BE2C (cell line): ENCODE measurements at places on chromosomes 11 and 22.

GRCh38 chr22:46053563-46054090 lies 76.7 kb upstream of the WNT7B start:
- DNase-seq = peak; percentile 82

DNA sequence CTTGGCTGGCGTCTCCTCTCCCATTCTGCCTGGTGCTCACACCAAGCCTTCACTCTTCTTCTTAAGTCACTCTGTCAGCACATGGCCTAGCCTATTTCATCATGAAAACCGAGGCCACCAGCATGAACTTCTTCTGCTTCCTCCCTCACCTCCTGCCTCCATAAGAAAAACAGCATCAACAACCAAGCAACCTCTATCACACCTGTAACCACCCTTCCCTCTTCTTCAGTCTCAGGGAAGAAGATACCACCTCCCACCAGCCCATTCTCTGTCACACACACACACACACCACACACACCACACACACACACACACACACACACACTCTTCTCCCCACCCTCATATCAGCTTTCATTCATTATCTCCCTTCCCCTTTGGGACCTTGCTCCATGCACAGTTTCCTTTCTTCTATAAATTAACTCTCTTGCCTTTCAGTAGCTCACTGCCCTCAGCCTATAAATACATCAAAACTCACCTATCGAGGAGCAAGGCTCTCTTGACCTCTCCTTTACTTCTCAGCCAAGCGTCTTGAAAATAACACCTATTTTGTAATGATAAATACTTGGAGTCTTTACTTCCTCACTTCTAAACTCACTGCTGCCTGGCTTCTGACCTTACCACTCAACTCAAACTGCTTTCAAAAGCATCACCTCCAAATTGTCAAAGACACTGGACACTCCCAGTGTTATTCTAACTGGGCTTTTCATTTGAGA lies 36.6 kb downstream of the SC5D start:
- DNase-seq = no peak

DNA sequence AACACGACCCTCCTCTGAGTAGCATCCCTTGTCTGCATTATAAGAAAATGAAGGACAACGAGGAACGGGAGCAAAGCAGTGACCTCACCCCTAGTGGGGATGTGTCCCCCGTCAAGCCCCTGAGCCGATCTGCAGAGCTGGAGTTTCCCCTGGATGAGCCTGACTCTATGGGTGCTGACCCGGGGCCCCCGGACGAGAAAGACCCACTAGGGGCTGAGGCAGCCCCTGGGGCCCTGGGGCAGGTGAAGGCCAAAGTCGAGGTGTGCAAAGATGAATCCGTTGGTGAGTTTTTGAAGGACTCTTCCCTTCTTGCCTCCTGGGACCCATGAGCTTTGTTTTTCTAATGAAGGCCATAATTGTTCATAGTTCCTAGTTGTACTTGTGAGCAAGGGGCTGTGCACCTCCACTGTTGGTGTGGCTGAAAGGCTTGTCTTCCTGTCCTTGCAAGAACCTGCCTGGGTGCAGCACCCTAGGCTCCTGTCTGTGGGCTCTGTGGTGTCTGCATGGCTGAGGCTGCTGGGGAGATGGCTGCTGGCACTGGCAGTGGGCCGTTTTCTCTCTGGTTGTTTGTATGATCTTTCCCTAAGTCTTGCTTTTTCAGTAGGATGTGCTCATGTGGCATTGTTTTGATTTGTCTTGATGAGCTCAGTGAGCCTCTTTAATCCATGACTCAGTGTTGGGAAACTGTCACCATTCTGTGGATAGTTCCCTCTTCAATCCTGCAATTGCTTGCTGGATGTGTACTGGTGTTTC lies 10.1 kb downstream of the DGCR8 start:
- DNase-seq = no peak

GRCh38 chr11:73397468-73398131 lies 21.4 kb downstream of the RELT start:
- DNase-seq = no peak

- no peak for DNase-seq
Measured at GRCh38 chr11:23078289-23078971, 218.2 kb upstream of the CCDC179 start.

GRCh38 chr11:43998308-43998707 lies 49.5 kb upstream of the ACCSL start:
- DNase-seq = no peak

DNA sequence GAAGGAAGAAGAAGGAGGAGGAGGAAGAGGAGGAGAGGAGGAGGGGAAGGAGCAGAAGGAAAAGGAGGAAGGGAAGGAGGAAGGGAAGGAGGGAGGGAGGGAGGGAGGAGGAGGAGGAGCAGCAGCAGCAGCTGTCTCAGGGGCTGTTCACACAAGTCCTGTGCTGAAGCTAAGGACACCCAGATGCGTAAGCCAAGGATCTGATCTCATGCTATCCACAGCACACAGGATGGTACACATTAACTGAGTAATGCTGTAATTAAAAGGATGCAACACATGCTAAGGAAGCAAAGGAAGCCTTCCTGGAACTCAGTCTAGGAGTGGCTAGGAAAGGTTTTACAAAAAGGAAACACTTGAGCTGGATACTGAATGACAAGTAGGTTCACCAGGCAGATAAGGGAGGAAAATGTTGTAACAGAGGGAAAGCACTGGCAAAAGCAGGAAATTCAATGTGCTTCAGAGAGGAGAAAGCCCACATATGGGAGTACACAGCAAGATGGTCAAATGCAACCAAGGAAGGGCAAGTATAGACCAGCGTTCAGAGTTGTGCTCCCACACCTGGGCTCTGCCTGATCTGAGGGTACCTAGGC lies 32.0 kb downstream of the TRIM66 start:
- DNase-seq = no peak

- no peak for DNase-seq
Measured at GRCh38 chr11:101306721-101307120, 177.1 kb upstream of the PGR start.

GRCh38 chr11:114322934-114323333 lies 26.7 kb downstream of the NNMT start:
- DNase-seq = no peak

GRCh38 chr11:57155400-57155799 lies 26.4 kb upstream of the LRRC55 start:
- DNase-seq = no peak

DNA sequence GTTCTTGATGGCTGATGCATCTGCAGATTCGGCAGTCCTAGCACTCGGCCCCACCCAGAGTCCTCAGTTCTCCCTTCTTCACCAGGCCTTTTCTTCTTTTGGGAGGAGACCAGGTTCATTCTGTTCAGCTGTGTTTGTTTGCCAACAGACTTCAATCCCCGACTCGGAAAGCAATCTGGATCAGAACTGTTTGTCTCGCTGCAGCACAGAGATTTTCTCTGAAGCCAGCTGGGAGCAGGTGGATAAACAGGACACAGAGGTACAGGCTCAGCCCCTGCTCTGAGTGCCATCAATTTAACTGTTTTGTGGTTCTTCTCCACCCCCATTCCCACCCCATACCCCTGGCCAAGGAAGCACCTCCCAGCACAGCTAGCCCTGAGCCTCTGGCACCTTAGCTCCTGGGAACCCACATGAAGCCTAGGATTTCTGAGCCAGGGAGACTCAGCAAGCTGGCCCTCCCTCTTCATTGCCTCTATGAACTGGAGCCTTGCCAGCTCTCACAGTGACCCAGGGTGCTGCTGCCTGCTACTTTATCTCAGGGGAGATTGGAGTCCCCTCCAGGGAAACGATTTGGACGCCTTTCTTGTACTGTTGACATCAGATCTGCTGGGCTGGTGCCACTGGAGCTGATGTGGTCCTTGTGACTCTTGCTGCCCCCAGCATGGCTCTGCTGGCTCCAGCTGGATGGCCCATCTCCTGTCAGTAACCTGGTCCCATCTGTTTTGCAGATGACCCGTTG lies 58.2 kb upstream of the HORMAD2 start:
- DNase-seq = peak; percentile 42

GRCh38 chr11:62851807-62852522 lies 12.6 kb upstream of the WDR74 start:
- no peak for DNase-seq

DNA sequence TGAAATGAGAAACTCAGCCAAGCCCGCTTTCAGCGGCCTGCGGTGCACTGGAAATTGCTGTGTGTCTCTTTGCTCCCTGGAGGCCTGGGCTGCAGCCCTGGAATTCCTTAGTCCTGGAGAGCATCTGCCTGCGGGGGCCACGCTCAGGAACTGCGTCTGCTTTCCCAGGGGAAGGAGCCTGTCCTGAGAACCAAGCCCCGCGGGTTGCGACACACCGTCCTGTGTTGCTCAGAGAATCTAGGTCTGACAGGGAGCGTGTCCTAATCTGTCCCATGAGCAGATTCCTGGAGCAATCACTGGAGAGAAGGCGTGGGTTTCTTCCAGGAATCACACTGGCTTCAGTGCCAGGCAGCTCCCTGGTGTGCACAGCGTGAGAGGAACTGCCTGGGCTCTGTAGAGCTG lies 708.1 kb downstream of the BRD1 start:
- DNase-seq = no peak

DNA sequence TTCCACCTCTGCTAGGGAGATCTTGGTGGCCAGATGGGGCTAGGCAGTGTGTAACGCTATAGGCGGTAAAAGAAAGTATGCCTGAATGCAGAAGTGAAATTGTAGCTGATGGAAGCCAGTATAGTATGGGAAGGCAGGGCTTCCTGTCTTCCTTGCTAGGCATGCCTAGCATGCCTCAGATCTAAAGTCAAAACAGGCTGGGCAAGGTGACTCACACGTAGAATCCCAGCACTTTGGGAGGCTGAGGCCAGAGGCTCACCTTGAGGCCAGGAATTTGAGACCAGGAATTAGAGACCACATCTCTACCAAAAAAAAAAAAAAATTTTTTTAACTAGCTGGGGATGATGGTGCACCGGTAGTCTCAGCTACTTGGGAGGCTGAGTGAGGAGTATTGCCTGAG lies 281.7 kb upstream of the MTNR1B start:
- DNase-seq = no peak

DNA sequence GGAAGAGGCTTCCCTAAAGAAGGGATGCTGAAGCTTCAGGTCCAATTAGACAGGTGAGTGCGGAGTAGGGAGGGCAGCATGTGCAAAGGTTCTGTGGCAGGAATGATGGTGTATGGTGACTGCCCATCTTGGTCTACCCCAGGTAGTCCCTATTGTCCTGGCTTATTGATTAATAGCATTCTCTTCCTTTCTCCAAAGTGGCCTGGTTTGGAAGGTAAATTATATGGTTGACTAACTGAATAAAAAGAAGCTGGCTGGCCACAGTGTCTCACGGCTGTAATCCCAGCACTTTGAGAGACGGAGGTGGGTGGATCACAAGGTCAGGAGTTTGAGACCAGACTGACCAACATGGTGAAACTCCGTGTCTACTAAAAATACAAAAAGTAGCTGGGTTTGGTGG lies 230.5 kb downstream of the MIAT start:
- no peak for DNase-seq

DNA sequence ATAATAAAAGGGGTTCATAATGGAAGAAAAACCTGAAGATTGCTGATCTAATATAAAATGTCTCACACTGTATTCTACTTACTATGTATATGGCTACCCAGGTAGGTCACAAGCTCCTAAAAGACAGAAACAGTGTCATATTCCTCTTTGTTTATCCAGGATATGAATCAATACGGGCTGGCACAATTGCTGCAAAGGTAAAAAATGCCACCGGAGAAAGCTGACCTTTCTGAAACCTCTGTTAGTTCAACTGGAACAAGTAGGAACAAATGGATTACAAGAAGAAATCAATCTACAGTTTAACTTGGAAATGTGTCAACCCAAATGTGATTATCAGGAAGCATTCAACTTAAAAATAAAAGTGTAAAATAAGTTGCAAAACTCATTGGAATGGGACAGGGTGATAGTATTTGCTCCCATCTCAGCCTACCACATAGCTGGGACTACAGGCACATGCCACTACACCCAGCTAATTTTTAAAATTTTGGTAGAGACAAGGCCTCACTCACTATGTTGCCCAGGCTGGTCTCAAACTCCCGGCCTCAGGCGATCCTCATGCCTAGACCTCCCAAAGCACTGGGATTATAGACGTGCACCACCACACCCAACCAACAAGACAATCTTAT lies 27.6 kb downstream of the SLC35F2 start:
- DNase-seq = no peak

DNA sequence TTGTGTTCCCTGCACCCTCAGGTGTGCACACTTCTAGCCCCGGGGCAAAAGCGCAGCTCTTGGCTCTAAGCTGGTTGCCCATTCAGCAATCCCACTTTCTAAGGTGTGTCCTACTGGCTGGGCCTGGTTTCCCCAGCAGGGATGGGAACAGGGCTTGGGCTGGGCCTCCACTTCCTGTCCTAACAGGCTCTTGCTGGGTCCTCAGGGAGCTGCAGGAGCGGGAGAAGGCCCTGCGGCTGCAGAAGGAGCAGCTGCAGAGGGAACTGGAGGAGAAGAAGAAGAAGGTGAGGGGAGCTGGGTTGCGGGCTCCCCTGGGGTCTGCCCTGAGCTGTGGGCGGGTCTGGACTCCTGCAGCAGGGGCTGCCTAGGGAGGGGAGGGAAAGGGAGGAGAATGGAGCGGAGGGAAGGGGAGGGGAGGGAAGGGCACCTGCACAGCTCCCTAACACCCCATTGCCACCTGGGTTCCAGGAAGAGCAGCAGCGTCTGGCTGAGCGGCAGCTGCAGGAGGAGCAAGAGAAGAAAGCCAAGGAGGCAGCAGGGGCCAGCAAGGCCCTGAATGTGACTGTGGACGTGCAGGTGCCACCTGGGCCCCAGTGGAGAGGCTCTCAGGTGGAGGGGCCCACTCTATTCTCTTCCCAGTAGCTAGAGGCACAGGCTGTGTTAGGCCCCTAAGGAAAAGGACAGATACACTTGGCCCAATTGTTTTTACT lies 24.6 kb downstream of the INCENP start:
- DNase-seq = no peak

DNA sequence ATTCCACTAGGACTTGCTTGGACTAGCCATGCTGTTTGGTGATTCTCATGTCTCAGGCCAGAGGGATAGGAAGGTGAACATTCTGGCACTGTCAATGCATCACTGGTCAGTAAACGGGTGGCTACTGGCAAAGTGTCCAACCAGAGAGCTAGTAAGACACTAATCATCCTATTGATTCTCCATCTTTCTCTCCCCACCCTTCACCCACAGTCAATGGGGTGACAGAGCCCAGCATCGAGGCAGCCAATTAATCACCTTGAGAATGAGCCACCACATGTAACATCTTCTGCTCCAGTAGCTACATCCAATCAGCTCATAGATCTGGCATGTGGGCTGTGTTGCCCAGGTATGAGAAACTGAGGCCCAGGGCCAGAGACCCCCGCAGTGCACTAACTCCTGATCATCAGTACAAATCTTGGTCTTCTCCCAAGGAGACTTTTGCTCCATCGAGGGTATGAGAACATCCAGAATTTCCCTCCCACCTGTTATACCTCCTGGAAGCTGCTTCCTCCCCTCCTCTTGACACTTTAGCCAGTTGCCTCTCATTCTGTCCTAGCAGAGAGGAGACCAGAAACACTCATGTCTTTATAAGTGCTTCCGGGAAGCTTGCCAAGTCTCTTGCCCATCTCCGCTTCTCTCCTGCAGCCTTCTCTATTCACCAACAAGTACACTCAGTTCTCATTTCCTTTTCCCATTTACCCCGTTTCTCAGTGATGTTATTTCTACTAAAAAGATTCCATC lies 17.0 kb downstream of the HTR3A start:
- peak; percentile 81 for DNase-seq
